ENCODE measurements at places on chromosomes 1 and 21.
A peak's percentile ranks its signal among the peaks of the same experiment; 100 is the strongest.

DNA sequence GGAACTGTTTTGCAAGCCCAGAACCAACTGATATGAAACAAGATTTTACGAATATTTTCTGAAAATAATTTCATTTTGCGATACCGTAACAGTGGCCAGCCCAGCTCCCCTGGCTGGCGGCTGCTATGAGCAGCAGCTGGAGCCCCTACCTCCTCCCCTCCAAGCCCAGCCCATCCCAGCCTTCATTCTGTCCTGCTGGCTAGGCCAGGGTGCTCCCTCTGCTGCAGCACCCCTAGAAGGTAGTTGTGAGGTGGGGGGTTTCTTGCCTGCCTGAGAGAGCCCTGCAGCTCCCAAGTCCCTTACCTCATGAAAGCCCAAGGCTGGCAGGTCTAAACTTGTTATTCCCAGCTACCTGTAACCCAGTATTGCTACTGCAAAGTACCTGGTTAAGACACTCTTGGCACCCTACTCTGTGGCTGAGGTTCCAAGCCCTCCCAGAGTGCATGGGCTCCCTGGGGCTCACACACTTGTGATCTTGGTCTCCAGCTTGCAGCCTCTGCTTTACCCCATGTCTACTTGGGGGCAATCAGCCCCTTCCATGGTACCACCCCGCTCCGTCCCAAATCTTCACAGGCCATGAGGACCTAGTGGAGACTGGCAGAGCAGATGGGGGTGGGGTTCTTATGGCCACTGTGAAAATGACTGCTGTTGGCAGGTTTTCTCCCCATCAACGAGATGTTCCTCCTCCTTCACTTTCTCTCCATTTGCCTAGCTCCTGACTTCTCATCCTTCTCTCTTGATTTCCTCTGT is 239.8 kb downstream of the TRABD2B start:
- DNase-seq, result no peak

- DNase-seq, result peak; percentile 90
Observed at GRCh38 chr1:19765623-19766022, 34.1 kb downstream of the TMCO4 start.

DNA sequence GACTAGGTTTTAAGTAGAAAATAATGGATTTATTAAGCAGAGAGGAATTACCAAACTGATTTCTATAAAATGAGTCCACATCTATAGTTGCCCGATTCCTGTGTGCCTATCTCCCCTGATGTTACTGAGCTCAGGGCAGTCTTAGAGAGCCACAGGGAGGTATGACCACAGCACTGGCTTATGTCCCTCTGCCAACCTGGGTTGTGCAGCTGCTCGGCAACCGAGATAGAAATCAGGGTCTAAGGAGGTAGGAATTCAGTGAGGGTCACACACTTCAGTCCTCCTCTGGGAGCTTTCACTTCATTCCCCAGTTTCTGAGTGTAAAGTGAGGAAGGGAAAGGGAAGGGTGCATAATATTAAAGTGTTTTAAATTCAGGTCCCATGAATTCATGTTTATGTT is 386.8 kb downstream of the KCNH1 start:
- no peak for DNase-seq

DNA sequence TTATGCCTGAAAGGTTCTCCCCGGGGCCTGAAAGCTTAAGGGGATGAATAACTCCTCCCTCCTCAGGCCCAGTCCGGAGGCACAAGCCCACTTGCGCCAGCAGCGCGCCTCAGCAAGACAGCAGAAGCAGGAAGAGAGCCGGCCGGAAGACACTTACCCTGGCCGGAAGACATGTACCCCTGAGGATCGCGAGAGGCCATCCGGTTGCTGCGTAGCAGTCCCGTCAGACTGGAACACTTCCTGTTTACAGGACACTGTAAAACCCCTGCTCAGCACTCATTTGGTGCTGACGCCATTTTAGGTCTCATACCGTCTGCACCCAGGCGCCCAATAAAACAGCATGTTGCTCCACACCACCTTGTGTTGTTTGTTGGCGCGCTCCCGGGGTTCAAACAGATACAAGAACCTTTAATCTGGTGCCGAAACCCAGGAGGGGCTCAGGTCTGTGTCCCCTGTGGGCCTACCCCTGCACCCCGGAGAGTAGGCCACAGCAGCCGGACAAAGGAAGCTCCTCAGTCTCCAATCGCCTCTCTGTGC is 30.3 kb downstream of the VN1R5 start:
- no peak for DNase-seq

- DNase-seq, result no peak
Observed at GRCh38 chr1:32928285-32928684, 27.1 kb upstream of the TMEM54 start.

Data from AG08396 (cell line).